ENCODE measurements at places on chromosomes 12 and 14.

DNA sequence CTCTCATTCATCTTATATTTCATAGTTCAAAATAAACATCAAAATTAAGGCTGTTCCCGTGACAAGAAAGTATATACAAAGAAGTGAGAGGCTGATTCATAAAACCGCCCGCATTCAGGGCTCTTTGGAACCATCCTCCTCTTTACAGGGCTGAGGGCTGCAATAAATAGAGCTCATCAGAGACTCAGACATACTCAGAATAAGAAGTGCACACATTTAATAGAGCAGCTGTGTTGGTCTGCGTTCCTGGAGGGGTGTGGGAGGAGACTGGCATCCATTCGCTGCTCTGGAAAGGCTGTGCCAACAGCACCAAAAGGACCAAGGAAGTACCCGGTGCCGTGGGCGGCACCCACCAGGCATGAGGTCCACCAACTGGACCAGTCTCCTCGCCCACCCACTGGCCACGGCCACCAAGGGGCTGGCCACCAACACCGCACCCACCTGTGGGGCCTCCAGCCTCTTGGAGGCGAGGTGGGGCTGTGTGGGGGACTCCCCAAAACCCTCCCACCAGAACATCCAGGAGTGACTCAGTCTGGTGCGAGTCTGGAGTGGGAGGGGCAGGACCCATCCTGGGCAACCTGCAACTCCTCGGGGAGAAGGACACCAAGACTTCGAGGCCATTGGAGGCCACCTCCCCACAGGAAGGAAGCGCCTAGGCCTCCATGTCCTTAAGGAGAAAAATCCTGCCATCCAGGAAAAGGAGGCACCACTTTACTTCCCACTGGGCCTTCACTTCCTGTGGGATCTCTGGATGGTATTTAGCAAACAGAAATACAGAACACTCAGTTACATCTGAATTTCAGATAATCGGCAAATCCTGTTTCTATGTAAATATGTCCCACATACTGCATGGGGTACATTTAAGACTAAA, 32.7 kb downstream of the VCPKMT start:
- no peak for DNase-seq

DNA sequence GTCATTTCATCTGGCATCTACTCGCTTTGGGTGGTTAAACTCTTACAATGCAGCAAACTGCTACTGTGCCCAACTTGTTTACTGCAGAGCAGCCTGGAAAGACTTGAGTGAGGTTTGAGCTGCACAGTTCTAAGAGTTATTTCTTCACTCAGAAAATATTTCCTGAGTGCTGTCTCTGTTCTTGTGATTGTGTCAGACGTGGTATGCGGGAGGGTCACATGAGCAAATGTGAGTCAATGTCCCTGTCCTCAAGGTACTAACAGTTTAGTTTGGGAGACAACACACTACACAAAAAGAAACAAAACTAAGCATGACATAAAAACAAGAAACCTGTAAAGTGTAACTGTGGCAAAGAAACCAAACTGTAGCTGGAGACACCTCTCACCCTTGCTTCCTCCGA, 32.4 kb downstream of the FLVCR2 start:
- DNase-seq = no peak

GRCh38 chr12:2068653-2069052, 15.9 kb downstream of the CACNA1C start:
- DNase-seq = no peak

DNA sequence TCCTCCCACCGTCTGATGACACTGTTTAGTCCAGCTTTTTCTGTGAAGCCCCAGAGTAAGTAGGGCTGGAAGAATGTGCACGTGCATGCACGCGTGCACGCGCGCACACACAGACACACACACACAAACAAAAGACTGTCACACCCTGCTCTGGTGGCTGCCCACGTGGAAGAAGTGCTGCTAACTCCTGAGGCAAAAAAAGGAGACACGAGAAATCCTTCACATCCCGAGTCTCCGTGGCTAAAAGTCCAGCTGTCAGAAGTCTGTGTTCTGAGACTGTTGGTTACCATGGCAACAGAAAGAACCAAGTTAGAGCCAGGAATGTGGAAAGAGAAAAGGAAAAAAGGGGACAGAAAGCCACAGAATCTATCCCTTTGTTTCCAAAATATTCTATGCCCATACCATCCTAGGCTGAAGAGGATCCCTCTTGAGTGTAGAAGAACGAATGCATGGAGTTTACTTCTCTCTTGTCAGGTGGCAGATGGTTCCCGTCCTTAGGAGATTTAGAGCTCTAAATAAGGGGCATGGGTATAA, 1.6 kb upstream of the C12orf71 start:
- DNase-seq = peak; percentile 62

GRCh38 chr12:121611306-121611705, 15.0 kb upstream of the ORAI1 start:
- no peak for DNase-seq

Data from amygdala (tissue), 56 donors.